ENCODE measurements at places on chromosomes 4 and X. TPM values are rescaled to one million over a fixed set of nuclear protein-coding genes. Genes with fewer than 3 reads are reported as not detected.

MAGIX gene
- 8.4 TPM for polyA plus RNA-seq

DNA sequence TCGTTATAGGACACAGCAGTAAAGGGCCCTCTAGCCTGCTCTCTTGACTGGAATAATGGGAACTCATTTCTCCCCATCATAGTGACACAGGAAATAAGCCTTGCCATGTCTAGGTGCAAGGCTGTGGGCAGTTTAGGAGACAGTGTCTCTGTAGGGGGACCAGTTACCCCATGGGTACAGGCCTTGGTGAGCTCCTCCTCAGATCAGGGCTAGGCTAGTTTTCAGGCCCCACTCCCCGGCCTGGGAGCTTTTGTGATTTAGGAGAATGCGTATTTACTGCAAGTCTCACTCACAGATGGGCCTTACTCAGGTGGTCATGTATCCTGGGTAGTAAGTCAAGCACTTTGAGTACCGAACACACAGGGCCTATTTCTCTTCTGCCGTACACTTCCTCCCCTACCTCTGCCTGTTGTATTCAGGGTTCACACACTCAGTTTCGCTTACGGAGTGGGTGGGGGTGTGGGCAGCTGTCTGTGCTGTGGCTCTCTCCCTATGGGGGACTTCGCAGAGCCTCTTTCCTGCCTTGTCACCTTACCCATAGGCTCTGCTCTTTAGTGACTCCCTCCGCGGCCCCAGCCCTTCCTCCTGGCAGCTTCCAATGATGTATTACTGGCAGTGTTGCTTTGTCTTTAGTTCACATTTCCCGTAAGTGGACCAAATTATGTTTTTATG lies 34.2 kb downstream of the FAM193A start:
- peak; percentile 75 for DNase-seq

DNA sequence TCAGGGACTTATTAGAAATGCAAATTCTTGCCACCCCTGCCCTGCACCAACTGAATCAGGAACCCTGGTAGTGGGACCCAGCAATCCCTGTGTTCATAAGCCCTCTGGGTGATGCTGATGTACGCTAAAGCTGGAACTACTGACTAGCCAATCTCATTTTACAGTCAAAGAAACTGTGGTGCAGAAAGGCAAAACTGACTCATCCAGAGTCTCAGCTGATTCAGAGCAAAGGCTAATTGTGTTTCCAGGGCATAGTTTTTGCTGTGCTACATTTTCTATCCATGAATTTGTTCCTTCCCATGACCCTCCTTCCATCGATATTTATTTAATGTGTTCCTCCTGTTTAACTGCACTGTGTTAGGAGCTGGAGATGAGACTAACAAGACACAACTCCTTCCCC lies 207.5 kb downstream of the REPS2 start:
- DNase-seq: no peak

DNA sequence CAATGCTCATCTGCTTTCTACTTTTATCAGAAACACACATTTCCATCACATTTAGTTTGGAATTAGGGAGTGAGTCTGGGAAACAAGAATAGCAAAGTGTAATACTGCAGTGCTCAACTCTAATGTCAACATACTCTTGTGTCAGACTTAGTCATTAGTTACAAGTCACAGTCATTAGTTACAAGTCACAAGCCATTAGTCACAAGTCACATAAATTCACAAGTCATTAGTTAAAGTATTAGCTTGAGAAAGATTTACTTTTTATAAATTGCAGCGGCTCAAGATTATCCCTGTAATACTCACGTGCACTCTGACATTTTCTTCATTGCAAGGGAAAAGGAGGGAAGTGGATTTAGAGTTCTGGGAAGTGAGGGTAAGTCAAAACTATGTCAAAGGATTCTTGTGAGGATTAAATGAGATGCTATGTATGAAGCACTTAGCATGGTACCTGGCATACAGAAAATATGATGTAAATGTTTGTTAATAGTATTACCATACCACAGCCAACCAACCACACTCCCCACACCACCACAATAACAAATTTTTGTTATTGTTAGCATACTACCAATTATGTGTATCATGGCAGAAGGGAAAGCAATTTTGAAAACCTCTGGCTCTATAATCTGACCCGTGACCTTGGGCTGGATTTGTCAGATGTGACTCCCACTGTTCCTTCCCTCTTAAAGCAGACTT lies 116.6 kb downstream of the ARHGAP24 start:
- DNase-seq: no peak

TMEM154 gene
- polyA plus RNA-seq: 0.16 TPM

FABP2 gene
- polyA plus RNA-seq: 0.22 TPM

OTC gene
- polyA plus RNA-seq: not detected

DNA sequence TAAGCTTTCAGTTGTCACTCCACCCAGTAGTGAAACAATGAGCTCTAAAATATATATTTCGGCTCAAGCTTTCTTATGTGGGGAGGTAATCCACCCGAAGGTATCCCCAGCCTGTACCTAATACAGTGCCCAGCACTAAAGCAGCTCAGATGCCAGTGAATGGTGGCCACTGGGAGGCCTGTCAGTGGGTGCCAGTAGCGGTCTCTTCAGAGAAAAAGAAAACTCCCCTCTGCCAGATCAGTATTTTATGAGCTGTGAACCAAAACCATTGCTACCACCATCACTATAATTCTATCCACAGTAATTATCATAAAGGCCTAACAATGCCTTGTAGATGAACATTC lies 835 bp upstream of the NFKB1 start:
- DNase-seq: peak; percentile 26

GAGE12G gene
- not detected for polyA plus RNA-seq

CSAG2 gene
- not detected for polyA plus RNA-seq

DNA sequence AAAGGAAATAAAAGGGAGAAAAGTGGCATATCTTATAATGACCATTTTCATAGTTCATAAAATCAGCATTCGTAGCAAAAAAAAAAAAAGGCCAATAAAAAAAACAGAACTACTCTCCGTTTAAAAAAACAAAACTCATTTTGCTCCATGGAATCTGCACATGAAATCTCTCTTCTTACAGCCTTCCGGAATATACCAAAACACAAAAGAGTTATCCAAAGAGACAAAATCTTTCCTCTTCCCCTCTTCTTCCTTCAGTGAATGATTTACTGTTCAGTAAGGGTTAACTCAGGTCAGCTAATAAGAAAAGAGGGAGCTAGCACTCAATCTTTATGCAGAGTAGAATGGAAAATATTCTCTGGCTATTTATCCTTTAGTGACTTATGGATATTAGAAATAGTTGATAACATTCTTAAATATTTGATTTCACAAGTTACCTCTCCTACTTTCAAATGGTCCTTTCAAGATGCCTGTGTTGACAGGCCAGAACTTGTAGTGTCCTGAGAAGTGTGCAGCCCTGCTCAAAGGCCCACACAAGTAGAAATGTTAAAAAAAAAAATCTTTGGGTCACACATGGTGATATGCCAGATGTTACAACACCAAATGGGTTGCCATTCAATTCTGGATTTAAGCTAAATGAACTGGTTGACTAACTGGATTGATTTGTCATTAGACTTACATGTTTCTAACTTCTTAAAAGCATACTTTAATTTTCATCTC lies 42.1 kb downstream of the PDGFC start:
- DNase-seq: no peak

RGN gene
- 273 TPM for polyA plus RNA-seq

DNA sequence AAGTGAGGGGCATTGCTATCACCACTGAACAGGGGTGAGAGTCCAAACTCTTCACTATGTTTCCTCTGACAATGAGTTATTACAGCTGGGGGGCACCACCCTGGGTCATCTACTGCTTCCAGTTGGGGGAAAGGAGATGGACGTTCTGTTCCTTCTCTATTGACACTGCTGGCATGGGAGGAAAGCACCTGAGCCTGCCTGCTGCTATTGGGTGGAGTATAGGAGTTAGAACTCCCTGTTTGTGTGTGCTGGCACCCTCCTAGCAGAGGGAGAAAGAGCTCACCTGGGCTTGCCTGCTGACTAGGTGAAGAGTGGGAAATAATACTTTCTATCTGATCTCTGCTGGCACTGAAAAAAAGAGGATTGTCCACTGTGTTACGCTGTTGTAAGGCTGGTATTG lies 163.8 kb downstream of the MSN start:
- no peak for DNase-seq

GRCh38 chr4:173432430-173432829 lies 33.5 kb upstream of the SCRG1 start:
- DNase-seq: no peak

DNA sequence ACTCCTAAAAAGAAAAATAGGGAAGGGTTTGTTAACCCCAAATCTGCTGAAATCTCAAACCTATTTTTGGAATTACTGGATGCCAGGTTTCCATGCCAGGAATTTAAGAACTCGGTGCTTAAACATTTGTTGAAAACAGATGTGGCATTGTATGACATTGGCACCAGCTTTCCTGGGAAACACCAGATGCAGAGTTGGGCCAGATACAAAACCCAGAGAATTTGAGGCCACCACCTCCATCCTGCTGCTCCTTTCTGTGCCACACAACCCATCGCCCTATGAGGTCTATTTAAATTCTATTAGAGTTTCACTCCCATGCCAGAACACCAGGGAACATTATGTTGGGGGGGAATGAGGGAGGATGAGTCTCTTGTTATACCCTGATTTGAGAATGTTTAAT lies 71.7 kb downstream of the ARAP2 start:
- no peak for DNase-seq

SULT1B1 gene
- 0.33 TPM for polyA plus RNA-seq

DNA sequence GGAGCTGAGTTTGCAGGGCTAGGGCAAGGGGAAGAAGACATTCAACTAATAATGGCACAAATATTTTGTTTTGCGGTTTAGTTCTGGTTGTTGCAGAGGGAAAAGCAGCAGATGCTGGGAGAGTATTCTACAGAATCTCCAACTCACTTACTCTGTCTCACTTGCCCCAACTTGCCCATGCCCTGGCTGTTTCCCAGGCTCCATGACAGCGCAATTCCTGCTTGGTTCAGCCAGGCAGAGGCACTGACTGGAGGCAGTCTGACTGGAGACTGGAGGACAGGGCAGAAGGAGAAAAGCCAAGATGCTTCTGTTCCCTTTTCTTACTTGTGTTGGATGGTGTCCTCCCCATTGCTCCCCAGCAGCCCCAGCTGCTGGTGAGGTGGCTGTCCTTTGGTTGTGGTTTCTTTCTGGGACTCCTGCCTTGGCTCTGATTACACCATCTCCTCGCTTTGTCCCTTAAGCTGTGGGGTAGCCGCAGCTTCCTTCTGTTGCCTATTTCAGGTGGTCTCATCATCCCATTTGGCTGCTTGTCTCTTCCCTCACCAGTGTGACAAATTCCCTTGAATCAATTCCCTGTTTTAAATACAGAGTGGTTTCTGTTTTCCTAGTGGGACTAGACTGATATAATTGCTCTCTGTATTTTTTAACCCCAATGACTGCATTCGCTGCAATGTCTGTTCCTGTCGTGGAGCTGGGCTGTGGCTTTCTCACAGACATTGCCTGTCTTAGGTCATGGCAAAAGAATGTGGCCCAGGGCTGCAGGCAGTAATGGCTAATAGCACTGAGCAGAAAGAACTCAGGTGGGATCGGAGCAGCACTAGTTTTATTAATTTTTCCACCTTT lies 24.2 kb upstream of the RASL11B start:
- DNase-seq: no peak

GRCh38 chr4:110614976-110615352 lies 7.9 kb downstream of the PITX2 start:
- DNase-seq: no peak

DNA sequence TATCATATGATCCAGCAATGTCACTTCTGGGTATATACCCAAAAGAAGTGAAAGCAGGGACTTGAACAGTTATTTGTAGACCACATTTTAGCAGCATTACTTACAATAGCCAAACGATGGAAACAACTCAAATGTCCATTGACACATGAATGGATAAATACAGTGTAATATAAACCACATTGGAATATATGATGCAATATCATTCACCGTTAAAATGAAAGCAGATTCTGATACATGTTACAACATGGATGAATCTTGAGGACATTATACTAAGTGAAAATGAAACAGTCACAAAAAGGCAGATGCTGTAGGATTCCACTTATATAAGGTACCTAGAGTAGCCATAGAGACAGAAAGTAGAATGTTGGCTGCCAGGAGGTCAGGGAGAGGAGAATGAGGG lies 130.5 kb upstream of the SMAD1 start:
- DNase-seq: no peak

GRCh38 chr4:575281-576141 lies 584 bp downstream of the TMEM271 start:
- no peak for DNase-seq

STARD8 gene
- 4.9 TPM for polyA plus RNA-seq

PTCHD1 gene
- polyA plus RNA-seq: 0.11 TPM

GRCh38 chr4:44725726-44726037 lies 674 bp downstream of the GNPDA2 start:
- DNase-seq: no peak

FUNDC2 gene
- 210 TPM for polyA plus RNA-seq

MAGEB1 gene
- not detected for polyA plus RNA-seq

DNA sequence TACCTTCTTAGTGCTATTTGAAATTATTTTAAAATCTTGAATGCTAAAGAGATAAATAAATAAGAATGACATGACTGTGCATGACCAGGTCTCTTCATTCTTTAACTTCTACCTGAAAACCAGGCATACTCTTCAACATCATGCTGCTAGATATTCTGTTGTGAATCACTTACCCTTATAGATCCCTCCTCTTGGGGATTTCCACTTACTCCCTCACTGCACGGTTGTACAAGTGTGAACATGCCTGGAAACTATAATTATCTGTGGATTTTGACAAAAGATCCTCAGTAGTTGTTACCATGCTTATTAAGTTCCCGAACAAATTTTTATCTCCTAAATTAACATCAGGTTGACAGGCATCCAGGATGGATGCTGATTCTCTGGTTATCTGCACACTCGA lies 54.3 kb downstream of the ADGRL3 start:
- no peak for DNase-seq

RTL5 gene
- 5.3 TPM for polyA plus RNA-seq

- peak; percentile 87 for DNase-seq
Measured at GRCh38 chr4:828641-829271, 2.8 kb upstream of the CPLX1 start.

HMGB2 gene
- 46.1 TPM for polyA plus RNA-seq

GCNA gene
- 2.6 TPM for polyA plus RNA-seq

DNA sequence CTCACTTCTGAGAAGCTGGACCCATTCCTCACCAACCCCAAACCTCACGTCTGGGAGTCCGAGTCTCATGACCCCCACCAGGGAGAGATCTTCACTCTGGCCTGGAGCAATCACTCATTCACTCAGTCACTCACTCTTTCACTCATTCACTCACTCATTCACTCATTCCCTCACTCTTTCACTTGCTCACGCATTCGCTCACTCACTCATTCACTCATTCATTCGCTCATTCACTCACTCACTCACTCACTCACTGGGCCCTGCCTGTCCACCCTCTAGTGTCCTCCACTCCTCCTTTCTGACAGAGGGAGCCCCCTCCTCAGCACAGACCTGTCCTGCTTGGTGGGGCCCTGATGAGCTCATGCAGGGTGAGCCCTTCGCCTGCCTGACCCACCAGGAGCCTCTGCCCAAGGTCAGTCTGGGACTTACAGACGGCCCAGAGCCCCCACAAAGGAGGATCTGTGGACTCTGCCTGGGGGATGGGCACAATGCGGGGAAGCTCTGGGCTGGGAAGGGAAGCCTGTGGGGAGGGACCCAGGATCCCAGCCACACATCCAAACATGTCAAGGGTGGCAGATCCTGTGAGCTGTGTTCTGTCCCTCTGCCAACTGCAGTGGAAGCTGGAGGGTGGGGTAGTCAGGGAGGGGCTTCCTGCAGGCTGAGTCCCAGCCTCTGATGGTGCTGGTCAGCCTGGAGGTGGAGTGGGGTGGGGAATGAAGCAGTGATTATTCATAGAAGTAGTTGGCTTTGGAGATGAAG lies 18.5 kb downstream of the CPZ start:
- DNase-seq: no peak

- no peak for DNase-seq
Measured at GRCh38 chr4:37243722-37244582, 591 bp upstream of the NWD2 start.
